CD4-positive, alpha-beta T cell treated with Interferon alpha-2 for 1 hour (primary cell): ENCODE measurements at places on chromosomes 12 and 14.

DNA sequence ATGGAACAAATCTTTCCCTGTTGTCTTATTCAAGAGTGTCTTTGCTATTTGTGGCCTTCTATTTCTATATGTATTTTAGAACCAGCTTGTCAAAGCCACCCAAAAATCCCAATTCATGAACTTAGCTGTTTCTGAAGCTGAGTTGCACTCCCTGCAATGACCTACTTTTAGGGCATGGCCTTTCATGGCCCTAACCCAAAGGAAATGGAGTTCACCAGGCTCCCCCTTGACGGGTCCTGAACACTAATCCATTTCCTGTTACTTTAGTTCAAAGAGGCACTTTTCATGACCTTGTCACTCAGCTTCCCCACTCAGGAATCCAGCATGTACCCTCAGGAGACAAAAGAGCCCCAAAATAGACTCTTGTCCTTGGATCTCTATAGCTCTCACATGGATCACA is 7.6 kb downstream of the TMED8 start:
- no peak for DNase-seq

DNA sequence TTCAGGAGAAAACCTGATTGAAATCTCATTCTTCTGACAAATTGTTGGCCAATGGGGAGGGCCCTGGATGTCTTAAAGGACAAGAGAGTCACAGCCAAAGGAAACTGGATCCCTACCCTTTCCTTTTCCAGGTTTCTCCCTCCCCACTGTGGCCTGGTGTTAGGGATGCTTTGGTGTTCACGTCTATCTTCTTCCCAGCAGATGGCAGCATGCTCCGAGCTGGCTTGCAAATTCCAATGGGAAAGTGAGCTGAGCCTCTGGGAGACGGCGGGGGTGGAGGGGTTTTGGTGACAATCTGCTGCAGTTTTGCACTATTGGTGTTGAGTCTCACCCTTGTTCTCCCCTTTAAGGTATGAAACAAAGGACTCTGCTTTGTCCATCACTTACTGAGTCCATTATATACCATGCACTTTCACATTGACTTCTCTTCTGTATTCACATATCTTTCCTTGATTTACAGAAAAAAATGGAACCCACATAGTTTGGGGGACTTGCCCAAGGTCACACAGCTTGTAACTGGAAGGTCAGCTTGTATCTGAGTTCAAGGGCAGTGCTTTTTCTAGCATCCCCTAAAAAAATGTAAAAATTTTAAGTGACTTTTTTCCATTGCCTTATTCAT is 39.3 kb downstream of the CCDC177 start:
- no peak for DNase-seq

- DNase-seq, result no peak
Measured at GRCh38 chr14:57686304-57686703, 179.6 kb downstream of the SLC35F4 start.

- no peak for DNase-seq
Measured at GRCh38 chr12:66061076-66061475, 69.5 kb downstream of the LLPH start.

- DNase-seq, result no peak
Measured at GRCh38 chr12:105522166-105522825, 191.8 kb downstream of the C12orf75 start.

DNA sequence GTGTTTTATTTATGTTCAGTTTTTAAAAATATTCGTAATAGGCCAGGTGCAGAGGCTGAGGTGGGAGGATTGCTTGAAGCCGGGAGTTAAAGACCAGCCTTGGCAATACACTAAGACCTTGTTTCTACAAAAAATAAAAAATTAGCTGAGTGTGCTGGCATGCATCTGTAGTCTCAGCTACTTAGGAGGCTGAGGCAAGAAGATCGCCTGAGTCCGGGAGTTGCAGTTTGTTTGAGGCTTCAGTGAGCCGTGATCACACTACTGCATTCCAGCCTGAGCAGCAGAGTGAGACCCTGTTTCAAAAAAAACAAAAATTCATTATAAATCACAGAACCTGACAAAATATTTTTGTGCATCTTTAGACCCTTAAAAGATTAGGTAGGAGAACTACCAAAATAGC is 240.1 kb upstream of the ARHGAP5 start:
- DNase-seq, result no peak

DNA sequence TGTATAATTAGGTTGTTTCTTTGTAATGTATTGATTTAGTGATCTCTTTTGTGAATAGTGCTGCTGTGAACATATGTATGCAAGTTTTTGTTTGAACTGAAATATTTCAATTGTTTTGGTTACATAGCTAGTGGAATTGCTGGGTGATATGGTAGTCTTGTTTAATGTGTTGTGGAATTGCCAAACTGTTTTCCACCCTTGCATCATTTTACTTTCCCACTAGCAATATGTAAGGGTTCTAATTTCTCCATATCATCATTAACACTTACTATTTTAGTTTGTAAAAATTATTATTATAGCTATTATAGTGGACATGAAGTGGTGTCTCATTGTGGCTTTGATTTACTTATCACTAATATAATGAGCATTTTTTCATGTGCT is 5.9 kb downstream of the G2E3 start:
- DNase-seq, result no peak

- no peak for DNase-seq
Measured at GRCh38 chr14:71985538-71986189, 53.4 kb downstream of the RGS6 start.

DNA sequence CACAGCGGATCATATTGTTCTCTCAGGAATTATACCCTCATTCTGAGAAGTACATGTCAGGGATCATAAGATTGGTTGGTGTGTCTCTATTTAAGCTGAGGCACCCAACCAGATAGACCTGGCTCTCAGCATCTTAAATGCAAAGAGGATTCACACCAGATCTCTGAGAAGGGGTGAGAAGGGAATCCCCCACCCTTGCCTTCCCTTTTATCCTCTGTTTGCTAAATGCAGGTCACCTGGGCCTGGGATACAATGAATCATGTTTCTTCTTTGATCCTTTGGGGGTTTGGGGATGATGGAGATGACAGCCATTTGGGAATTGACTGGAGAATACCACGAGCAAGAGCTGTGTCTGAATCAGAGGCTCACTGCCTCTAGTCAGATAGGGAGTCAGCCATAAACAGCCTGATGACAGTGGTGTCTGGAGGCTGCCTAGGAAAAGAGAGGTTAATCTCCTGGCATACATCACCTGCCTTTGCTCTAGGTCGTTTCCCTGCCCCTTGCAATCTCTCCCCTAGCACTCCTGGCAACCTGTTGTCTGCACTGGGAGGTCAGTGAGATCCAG is 11.2 kb upstream of the PDE1B start:
- no peak for DNase-seq

- DNase-seq, result no peak
Measured at GRCh38 chr12:118541071-118541470, 164.7 kb downstream of the SUDS3 start.

GRCh38 chr12:121550974-121551634 is 29.7 kb downstream of the KDM2B start:
- no peak for DNase-seq

- no peak for DNase-seq
Measured at GRCh38 chr14:24426150-24426911, 3.1 kb downstream of the CBLN3 start.

- no peak for DNase-seq
Measured at GRCh38 chr14:70707138-70708038, 65.7 kb downstream of the TTC9 start.

- DNase-seq, result no peak
Measured at GRCh38 chr14:76509311-76509710, 133.4 kb downstream of the ESRRB start.

DNA sequence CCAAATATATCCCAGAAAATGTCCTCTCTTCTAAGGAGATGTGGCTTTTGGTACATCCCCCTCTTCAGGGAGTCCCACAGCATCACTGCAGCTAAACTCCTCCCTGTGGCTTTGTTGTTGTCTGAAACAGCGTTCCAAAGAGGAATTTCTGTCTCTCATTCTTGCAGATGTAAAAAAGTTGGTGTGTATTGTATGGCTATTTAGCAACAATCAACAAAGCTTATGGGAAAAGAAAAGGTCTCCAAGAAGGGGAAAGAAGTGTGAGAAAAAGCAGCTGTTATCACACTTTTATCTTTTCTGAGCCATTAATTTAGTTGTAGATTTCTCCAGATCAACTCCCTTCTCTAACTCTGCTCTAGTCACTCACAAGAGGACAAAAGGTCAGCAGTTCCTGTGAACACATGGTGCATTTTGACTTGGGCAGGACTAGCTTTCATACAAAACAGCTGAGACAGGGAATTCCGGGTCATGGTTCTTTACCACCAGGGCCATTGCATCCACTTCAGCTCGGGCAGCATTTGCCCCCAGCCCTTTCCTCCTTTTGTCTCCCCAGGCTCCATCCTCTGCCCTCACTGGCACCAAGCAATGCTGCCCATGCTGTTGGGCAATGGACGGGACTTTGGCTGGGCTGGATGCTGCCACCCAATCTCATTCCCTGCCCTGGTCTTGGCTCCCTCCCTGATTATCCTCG is 184.7 kb downstream of the TMX1 start:
- no peak for DNase-seq

DNA sequence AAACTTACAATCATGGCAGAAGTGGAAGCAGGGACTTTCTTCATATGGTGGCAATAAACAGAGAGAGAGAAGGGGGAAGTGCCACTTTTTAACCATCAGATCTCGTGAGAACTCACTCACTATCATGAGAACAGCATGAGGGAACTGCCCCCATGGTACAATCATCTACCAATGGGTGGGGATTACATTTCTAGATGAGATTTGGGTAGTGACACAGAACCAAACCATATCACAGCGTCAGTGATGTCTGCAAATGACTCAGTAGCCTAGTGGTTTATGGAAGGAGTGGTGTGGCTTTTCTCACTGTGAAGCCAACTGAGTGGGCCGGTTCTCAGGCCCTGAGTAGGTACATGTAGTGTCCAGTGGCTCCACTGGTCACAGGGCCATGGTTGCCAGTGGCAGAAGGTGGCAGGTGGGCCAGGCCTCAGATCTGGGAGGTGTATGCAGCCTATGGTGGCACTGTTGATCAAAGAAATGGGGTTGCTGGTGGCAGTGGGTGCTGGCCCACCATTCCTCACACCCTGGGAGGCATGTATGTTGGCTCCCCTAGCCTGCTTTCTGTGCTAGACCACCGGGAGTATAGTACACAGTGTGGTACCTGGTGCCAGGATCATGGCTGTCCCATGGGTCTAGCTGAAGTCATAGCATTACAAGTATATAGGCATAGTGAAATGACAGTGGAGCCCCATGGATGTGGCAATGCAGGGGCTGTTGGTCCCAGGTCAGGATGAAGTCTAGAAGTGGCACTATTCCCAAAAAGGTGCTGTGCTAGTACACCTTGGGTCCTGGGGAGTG is 191.9 kb downstream of the NUBPL start:
- no peak for DNase-seq

- no peak for DNase-seq
Measured at GRCh38 chr12:49985981-49986380, 13.2 kb downstream of the AQP6 start.

DNA sequence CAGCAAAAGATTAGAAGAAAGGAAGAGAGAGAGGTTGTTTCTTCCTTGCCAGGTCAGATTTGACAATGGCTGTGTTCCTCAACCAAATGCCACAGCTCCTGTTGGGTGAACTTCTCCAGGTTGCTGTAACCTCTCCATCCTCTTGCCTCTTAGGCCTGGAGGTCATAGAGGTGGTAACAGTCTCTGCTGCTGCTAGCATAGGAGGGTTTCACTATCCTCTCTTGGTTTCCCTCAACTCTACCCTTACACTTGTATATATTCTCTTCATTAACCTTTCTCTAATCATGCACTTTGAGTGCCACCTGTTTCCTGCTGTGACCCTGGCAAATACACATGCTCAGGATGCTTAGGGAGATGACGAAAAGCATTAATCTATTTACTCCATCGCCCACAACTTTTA is 67.7 kb upstream of the HIF1A start:
- DNase-seq, result no peak

DNA sequence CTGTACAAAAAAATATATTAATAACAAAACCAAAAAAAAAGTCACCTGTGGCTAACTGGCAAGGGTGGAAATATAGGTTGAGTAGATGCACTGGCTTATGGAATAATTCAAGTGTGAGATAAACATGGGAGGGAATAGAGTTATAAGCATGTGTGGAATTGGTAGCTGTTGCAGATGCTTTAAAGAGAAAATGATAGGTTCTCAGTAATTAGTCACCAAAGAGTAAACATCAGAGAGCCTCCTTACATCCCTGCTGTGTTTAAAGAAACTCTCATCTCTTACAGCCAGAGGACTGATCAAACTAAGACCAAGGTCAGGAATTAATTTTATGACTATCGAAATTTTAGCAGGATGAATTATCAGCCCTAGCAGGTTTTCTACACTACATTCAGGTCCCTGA is 70.5 kb downstream of the EGLN3 start:
- no peak for DNase-seq
